Stimulated activated CD8-positive, alpha-beta memory T cell treated with anti-CD3 and anti-CD28 coated beads, Interleukin-4, amount 100 ng/mL, for 4 hours (primary cell): ENCODE measurements at places on chromosomes 11 and 22.

DNA sequence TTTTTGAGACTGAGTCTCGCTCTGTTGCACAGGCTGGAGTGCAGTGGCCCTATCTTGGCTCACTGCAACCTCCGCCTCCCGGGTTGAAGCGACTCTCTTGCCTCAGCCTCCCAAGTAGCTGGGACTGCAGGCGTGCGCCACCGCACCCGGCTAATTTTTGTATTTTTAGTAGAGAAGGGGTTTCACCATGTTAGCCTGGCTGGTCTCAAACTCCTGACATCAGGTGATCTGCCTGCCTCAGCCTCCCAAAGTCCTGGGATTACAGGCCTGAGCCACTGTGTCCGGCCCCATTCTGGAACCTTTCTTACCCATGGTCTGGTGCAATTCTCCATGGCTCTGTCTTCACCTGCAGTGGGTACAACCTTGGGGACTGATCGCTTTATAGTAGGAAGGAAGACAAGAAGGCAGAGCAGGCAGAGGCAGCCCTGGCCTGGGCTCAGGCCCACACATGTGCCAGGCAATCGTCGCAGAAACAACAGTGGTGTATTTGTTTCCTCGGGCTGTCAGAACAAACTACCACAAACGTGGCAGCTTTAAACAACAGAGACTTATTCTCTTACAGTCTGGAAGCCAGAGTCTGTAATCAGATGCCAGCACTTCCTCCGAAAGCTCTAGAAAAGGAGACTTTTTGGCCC lies 4.0 kb upstream of the PTGDR2 start:
- no peak for DNase-seq

- DNase-seq = no peak
Measured at GRCh38 chr11:12234221-12234620, 123.8 kb downstream of the MICAL2 start.

- DNase-seq = no peak
Measured at GRCh38 chr11:93041682-93042081, 72.2 kb downstream of the MTNR1B start.

DNA sequence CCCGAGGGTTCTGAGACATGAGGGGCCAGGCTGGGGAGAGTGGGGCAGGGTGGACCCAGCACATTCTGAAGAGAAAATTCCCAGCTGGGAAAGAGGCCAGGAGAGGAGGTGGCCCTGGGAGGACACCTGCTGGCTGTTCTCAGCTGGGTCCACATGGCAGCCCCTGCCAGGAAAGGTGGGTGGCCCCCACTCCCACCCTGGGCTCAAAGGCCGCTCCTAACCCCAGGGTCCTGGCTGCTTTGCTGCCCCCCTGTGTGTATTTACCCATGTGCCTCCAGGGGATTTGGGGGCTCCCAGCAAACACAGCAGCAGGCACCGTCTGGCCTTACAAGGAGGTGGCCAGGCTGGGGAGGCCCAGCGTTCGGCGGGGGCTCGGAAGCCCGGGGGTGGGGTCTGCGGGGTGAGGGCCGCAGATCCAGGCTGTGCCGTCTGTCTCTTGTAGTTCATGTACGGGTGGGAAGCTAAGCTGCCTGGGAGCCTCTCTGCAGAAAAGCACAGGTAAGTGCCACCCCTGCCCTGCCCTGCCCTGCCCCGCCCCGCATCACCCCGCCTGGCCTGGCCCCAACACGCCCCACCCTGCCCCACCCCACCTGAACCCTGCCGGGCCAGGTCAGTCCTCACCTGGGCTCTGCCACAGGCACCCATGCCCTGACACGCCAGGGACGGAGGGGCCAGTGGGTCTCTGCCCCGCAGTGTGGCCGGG lies 10.6 kb downstream of the MUC5B start:
- DNase-seq = no peak

DNA sequence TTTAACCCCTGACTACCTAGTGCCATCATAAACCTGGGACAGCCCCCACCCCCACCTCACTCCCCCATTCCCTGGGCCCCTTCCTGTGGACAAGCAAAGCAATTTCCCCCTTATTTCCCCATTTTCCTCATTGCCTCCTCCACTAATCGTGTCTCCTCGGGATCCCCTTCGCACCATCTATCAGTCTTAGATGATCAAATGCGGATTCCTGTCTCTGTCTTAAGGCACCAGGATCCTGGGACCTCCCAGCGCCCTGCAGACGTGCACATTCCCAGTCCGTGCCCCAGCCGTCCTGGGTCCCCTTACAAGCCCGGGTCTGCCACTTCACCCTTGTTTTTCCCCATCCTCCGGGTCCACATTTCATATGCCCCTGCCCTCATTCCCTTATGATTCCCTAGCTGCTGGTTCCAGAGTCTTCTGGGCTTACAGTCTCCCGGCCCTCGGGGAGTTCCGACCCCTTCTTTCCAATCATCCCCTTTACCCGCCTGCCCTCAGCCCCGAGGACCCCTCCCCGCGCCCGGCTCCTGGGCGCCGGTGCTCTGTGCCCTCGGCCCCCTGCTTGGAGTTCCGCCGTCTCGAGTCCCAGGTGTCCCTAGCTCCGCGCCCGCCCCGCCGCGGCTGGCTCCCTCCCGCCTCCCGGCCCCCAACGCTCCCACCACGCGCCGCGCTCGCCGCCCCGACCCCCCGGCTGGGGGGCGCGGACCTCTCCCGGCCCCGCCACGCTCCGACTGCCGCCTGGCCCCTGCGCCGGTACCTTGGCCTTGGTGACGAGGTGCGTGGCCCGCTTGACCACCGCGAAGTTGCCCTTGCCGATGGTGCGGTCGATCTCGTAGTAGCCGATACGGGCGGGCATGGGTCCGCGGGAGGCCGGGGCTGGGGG lies 599 bp downstream of the SIK3 start:
- DNase-seq = no peak

DNA sequence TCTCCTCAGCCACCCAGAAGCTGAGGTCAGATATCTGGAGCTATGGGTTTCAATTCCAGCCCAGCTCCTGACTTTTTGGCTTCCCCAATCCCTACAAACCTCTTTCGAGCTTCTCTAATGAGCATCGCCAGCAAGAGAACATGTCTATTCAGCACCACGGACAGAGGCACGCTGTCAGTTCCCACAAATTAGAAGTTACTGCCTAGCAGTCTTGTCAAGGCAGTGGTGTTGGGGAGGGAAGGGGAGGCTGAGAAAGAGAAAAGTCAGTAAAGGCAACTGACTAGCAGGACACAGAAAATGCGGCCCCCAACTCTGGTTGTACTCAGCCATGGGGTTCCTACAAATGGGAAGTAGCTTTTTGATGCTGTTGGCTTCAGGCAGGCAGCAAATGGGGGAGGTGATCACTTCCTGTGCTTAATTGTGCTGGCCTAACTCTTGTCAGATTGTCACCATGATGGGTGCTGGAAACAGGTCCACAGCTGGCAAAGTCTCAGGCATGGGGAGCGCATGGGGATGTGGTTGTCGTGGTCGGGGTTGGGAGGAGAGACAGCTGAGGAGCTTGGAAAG lies 205.9 kb downstream of the ST3GAL4 start:
- DNase-seq = no peak

DNA sequence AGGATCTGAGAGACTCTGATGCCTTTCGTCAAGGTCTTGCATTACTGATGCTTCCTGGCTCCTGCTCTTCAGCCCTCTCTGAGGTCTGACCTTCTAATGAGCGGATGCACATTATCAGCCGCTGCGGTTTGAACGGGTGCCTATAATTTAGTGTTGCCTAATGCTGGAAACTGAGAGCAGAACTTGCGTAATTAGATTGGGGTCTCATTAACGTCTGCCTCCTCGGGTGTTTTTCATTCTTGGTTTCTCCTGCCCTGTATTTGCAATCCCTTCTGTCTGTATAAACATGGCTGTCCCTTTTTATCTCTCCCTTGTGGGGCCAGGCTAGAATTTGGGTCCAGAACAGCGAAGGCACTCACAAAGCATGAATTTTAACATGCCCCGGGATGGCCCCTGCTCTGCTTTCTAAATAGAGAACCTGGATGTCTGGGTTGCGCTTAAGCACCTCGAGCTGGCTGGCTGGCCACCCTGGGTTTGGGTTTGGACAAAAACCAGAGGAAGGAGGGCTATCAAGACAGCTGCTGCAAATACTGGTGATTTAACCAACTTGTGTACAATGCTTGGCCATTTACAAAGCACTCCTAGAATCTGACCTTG lies 118.6 kb downstream of the TIMP3 start:
- no peak for DNase-seq

DNA sequence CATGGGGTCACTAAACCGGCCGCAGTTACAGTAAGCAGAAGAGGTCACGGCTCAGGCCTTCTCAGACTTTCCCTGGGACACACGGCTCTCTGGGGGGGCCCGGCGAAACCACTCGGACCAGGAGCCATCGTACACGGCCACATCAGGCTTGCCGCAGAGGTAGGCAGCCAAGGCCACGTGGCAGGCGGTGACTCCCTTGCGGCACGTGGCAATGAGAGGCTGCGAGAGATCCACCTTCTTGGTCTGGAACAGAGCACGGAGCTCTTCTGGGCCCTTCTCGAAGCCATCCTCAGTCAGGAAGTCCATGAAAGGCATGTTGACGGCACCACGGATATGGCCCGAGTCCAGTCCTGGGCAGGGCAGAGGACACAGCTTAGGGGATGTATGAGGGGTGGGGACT lies 8.3 kb downstream of the TST start:
- no peak for DNase-seq

DNA sequence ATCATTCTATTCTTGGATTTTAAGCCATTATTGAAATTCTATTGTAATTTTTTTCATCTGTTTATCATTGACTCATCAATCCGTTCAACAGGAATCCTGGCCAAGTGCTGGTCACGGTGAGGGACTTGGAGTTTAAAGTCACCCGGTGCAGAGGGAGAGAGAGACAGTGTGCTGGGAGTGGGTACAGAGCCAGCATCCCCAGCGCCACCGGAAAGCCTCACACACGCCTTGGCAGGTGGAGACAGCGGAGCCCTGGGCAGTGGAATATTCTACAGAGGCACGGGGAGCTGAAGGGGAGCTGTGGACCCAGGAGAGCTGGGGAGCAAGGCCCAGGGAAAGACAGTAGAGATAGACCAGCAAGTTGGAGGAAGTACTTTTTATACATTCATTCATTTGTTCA lies 787.6 kb downstream of the BRD1 start:
- DNase-seq = no peak

- no peak for DNase-seq
Measured at GRCh38 chr22:42915980-42916765, 59.1 kb upstream of the ARFGAP3 start.
